ENCODE measurements at places on chromosomes 4 and X.

DNA sequence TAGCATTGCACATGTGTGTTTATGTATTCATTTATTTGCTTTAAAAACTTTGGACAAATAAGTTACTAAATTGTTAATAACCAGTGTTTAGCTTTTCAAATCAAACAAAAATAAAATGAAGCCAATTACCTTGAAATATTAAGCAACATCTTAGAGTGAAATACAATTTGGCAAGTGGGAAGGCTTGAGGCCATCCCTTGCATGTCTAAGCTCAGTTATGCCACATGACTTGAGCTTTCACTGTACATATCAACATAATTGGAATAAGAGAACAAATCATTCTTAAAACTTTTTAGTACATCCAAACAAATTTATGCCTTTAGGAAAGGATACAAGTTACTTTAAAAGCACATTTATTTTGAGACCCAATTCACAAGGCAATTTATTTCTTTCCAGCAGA is 640.6 kb downstream of the SPRY1 start:
- no peak for DNase-seq

DNA sequence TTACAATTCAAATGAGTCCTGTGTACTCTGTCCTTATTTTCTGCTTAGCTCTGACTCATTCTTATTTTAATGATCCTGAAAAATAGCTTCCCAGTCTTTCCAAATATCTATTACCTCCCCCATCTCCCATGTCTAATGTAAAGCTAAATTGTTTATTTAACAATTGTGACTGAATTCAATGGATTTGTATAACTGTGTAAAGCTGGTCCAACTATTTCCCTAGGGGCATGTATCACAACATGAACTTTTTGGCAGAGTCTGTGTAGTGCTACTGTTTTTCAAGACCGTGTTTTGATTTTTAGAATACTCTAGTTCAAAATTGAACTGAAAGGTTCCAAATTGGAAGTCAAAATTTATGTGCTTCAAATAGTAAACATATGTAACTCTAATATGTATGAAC is 67.8 kb downstream of the SPCS3 start:
- DNase-seq: no peak

DNA sequence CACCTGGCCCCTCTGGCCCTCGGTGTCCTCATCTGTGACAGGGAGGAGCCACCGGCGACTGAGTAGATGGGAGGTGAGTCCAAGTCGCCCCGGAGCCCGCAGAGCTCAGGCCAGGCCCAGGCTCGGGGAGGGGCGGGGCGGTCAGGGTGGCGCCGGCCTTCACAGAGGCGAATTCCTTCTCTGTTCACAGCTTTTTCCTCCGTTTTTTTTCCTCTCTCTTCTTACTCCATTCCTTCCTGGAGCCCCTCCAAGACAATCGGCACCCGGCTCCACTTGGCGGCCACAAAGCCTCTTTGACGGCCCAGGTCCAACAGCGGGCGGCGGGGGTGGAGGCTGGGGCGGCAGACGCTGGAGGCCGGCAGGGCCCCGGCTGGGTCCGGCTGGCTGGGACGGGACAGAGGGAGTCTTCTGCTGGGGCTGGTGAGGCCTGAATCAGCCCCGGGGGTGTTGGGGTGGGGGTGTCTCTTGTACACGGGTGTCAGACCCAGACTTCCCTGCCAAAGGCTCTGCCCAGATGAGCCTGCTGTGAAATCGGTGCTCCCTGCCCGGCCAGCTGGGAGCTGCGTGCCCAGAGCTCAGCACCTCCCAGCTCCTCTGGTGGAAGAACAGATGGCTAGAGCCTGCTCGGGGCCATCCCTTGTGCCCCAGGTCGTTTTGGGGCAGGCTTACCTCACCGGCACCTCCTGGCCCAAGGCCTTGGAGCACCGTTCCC is 22.6 kb downstream of the FGFRL1 start:
- DNase-seq: no peak

- DNase-seq: no peak
Observed at GRCh38 chr4:187069398-187069797, 345.7 kb upstream of the FAT1 start.

DNA sequence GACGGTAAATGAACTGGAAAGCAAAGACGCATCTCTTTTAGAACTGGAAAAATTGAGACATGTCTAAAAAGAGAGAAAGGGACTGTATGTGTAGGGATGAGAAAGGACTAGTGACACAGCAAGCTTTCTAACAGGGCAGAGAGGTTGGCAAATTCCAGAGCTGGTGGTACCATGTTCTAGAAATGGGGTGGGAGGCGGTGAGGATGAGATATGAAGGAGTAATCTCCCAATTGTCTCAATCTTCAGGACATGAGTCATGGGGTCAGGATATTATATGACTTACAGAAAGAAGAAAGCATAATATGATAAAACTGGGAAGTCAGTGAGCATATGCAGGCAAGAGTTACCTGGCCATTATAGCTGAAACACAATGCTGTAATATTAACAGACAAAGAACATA is 14.2 kb downstream of the TAB3 start:
- DNase-seq: no peak

GRCh38 chrX:123859846-123860838 is at the start of gene XIAP:
Gene XIAP (plus strand): TSS chrX:123860053. CDS start chrX:123885663, 25,610 bp downstream.
- peak; percentile 89 for DNase-seq

Data from NK-92 treated with Interleukin-12 subunit alpha and Interleukin-12 subunit beta, amount 100 ng/mL, for 24 hours (cell line).